Mucosa of gallbladder (tissue), 1 donor: ENCODE measurements at places on chromosomes 7 and 10. TPM values are rescaled to one million over a fixed set of nuclear protein-coding genes. Genes with fewer than 3 reads are reported as not detected.

Gene CYP3A5
- 223 TPM for total RNA-seq

DNA sequence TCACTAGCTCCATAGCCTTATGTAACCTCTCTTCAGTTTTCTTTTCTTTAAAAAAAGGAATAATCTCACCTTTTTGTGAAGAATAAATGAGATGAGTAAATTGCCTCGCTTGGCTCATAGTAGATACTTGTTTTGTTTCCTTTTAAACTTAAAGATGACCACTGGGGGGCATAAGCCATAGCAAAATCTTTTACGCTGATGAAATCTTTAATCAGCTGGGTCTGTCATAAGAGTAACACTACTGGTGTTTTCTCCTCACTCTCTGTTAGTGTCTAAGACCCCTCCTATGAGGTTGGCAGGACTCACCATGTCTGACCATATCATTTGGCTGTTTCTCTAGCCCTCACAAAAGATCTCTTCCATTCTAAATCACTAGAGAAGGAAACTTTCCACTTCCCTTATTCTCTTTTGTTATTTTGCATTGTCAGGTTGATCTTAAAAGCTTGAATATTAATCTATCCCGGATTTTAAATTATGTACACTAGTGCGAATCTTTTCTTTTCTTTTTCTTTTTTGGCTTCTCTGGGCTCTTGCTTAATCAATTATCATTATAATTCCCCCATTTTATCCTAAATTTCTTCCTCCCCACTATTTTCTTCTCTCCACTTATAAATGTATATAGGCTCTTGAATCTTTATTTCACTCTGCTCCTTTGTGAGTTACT, 12.5 kb downstream of the STAG3 start:
- no peak for DNase-seq

Gene EMX2
- 2.9 TPM for total RNA-seq

DNA sequence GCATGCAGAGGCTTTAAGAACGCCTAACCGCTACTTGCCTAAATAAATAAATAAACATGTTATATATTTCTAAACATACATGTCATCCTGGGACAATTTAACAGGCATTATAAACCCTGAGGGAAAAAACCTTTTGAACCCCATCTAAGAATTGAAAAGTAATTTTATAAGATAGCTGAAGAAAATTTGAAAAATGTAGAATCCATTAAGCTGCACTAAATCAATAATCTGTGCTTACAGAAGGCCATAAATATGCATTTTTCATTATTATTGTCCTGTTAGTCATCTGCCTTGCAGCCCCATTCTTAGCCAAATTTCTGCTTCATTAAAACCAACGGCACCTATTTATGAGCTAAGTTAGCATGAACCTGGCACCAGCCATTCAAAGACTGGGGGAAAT, 24.2 kb downstream of the LYZL1 start:
- no peak for DNase-seq

DNA sequence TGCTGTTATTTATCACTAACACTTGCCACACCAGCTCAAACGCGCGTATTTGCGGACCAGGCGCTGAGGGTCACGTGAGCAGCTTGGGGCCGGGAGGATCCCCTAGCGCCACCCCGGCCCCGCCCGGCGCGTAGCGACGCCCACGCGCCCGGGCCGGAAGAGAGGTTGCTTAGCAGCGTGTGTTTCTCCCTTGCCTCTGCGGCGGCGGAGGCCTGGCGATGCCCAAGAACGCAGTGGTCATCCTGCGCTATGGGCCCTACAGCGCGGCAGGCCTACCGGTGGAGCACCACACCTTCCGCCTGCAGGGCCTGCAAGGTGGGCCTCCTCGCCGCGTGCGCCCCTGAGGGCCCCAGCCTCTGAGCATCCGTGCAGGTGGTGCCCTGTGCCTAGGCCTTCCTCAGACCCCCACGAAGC, at the start of gene C10orf53:
C10orf53 (plus strand) TSS at position 172 of the 414 bp plus-strand sequence; CDS start at position 219, 47 bp downstream.
- DNase-seq, result no peak

DNA sequence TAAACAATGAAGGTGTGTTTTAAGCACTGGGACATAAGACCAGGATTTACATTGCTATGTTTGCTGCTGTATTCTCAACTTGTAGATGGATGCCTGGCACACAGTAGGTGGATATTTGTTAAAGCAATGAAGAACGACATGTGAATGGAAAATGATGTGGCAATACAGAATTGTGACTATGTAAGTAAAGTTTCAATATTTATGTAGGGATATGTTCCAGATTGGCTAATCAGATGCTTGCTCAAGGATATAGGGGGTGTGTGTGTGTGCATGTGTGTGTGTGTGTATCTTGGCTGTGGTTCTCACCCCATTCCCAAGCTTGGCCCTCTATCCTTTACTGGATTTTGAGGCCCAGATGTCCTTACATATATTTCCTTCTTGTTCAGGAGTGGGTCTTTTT, 42.7 kb upstream of the LAMB1 start:
- DNase-seq, result no peak

Gene CYP3A7
- 92.6 TPM for total RNA-seq

GRCh38 chr7:26681819-26682418, 182.5 kb downstream of the SKAP2 start:
- no peak for DNase-seq

Gene MSMB
- total RNA-seq, result 15.8 TPM

- no peak for DNase-seq
These were observed 90.7 kb upstream of the NAMPT start for GRCh38 chr7:106375499-106375898.

DNA sequence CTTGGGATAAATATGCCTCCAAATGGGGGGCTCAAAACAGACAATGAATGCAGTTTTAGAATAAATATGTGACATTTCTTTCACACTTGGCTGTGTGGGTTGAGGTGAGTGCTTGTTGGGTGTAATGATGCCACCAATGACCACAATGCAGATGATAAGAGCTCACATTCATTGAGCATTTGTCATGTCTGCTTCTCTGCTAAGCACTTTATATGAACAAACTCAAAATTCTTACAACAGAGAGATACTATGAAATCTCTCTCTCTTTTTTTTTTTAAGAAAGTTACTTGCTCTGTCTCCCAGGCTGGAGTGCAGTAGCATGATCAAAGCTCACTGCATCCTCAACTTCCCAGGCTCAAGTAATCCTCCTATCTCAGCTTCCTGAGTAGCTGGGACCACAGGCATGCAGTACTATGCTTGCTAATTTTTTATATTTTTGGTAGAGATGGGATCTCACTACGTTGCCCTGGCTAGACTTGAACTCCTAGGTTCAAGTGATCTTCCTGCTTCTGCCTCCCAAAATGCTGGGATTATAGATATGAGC, 185.4 kb downstream of the JCAD start:
- no peak for DNase-seq

Gene GIMAP8
- total RNA-seq, result 11.4 TPM

Gene HOXA7
- not detected for total RNA-seq

Gene GATA3
- 1.5 TPM for total RNA-seq
